ENCODE measurements at places on chromosomes 2 and 18. TPM values are rescaled to one million over a fixed set of nuclear protein-coding genes. Genes with fewer than 3 reads are reported as not detected.

The UGT1A6 gene
- not detected for total RNA-seq

GRCh38 chr18:74774486-74774885 lies 176.8 kb downstream of the ZNF407 start:
- DNase-seq: no peak

DNA sequence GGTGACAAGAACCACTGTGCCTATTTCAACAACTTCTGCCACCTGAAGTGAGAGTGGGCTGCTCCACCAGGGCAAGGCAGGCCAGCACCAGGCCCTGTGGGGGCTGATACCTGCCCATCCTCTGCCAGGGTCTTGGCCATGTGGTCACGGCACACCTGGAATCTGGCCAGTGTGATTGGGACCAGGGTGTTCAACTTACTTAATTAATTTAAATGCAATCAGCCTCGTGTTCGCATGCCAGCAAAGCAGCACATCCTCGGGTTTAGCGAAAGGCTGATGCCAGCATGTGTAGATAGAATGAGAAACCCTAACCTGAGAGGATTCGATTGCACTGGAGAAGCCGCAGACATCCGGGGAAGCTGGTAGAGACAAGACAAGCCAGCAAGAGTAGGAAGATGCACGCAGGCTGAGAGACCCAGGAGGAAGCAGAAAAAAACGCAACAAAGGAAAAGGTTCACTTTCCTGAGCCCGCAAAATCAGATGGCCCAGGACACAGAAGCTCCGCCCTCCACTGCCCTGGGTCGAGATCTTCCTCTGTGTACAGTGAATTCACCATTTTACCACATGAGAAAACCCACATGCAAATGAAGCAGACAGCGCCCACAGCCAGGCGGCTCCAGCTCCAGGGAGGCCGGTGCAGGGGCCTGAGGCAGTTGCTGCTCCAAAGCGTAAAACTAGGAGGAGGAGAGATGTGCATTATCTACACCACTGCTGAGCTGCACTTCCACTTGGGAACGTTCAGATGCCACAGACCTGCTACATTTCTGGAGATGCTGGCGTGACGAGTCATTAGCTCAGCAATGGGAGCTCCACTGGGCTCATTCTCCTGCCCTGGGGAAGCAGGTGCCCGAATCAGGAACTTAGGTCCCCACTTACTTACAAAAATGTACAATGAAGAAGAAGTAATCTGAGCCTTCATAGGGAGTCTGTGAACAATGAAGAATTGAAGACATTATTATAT lies 92.1 kb downstream of the TMEM18 start:
- no peak for DNase-seq

- DNase-seq: no peak
Observed at GRCh38 chr2:60267122-60267521, 286.3 kb downstream of the BCL11A start.

DNA sequence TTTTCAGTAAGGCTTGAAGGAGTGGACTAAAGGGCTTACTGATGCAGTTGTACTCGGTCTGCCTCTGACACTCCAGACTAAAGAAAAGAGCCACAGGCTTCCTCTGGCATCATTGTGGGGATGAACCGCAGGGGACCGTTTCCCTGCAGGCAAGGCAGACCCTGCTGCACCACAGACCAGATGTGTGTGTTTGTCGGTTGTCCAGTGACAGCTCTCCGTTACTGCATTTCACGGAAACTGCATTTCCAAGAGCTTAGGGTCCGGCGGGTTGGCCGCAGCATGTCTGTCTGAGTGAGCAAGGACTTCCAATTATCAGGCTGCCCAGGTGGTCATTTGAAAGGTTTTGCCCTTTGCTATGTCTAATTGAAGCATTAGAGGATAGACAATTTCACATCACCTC lies 98.1 kb downstream of the FAM210A start:
- no peak for DNase-seq

DNA sequence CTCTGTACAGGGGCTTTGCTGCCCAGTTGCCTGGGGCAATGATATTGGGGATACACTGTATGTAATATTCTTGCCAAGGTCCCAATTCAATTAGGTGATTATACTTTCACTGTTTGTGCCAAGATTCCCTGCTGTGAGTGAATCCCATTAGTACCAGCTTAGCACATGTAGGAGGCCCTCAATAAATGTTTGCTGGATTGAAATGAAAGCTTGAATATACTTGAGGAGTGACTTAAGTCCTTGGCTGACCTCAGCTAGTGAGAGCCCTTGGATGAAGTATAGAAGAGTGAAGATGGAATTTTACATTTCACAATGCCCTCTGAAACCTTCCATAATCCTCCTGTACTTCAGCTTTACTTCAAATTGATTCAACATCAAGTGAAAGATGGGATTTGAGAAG lies 102.9 kb downstream of the GATA6 start:
- DNase-seq: no peak

DNA sequence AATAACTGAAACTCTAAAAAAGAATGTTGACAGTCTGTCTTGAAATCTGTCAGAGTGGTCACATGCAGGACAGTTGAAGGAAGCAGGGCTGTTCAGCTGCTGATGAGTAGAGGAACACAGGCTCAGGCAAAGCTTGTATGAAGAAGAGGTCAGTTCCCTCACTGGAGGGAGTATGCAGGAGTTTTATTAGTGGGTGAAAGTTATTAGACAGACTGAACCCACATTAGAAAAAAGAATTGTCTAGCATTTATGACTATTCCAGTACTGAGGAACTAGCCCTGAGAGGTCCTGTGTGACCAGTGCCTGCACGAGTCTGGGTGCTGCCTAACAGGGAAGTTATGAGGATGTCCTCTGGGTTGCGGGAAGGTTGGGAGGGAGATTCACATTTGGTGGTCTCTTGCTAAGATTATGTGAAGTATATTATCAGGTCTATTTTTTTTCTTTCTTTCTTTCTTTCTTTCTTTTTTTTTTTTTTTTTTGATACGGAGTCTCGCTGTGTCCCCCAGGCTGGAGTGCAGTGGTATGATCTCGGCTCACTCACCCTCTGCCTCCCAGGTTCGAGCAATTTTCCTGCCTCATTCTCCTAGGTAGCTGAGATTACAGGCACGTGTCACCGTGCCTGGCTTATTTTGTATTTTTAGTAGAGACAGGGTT lies 9.6 kb downstream of the TET3 start:
- no peak for DNase-seq

Measured in tibial nerve (tissue), 4 donors.